ACHN (cell line): ENCODE measurements at places on chromosomes 16 and 17.

- no peak for DNase-seq
Observed at GRCh38 chr17:45888392-45888791, 6.0 kb upstream of the MAPT start.

- DNase-seq: no peak
Observed at GRCh38 chr17:77098884-77099545, 41.8 kb upstream of the SEC14L1 start.

DNA sequence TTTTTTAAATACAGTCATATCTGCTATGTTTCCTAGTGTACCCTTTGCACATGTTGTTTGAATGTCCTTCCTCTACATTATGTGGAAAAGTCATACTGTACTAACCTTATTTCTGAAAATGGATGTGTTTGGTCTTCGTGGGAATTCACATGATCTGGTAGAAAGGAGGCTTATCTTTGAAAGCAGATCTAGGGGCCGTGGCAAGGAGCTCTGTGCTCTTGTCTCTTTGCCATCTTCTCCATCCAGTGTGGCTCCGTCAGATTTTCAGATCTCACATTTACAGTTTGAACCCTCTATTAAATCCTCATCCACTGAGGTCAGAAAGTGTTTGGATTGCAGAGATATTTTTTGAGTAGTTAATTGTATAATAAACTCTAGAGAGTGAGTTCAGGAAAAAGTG is 32.9 kb downstream of the MAP2K4 start:
- no peak for DNase-seq

- no peak for DNase-seq
Observed at GRCh38 chr16:50776037-50776436, 34.2 kb downstream of the CYLD start.

DNA sequence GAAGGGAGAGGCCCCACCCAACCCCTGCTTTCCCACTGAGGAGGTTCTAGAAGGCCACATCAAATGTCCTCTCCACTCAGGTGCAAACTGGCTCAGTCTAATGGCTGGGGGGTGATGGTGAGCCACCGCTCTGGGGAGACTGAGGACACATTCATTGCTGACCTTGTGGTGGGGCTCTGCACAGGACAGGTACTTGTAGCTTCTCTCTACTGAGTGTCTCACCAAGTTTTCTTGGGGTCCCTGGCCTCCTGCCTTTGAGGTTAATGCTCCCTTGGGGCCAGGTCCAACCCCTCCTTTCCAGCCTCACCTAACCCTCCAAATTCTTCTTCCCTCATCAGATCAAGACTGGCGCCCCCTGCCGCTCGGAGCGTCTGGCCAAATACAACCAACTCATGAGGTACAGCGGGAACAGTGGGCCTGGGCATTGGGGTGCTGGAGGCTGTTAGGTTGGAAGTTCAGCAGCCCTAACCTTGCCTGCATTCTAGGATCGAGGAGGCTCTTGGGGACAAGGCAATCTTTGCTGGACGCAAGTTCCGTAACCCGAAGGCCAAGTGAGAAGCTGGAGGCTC is 5.7 kb downstream of the ENO3 start:
- DNase-seq: no peak

DNA sequence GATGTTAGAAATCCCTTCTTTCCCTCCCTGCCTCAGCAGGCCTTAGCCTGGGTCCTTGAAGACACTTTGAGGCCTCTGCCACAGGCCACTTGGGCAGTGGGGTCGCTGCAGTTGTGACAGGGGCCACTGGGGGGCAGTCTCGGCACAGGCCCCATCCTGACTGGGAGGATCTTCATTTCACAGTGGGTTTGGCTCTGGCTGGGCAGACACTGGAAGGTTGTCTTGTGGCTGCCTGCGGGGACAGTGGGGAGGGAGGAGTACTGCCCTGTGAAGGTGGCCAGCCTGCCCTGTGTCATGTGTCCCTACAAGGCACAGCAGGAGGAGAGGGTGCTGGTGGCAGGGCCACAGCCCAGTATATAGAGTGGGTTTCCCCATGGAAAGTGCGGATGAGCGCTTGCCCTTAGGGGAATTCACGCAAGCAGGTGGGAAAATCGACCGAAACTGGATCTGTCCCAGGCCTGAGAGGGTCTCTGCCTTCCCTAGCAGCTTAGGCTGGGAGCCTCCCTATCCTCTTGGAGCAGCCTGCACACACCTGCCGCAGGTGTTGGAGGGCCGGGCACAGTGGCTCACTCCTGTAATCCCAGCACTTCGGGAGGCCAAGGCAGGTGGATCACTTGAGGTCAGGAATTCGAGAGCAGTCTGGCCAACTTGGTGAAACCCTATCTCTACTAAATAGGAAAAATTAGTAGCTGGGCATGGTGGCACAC is 28.8 kb downstream of the GINS2 start:
- peak; percentile 64 for DNase-seq
